Trophoblast cell (in vitro differentiated cells and primary cell): ENCODE measurements at places on chromosomes 16 and 17.

GRCh38 chr16:6374821-6375220 lies 957.8 kb upstream of the RBFOX1 start:
- DNase-seq, result no peak

DNA sequence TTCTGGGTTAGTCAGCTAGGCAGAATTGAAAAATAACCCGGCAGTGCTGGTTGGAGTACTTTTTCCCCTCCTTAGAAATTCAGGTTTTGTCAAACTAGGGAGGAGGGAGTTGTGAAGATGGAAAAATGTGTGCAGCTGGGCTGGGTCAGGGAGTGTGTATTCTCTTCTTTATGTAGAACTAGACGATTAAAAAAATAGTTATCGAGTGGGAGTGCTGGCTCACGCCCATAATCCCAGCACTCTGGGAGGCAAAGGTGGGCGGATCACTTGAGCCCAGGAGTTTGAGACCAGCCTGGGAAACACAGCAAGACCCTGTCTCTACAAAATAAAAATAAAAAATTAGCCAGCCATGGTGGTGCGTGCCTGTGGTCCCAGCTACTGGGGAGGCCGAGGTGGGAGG lies 106.4 kb downstream of the GNAO1 start:
- DNase-seq, result no peak

DNA sequence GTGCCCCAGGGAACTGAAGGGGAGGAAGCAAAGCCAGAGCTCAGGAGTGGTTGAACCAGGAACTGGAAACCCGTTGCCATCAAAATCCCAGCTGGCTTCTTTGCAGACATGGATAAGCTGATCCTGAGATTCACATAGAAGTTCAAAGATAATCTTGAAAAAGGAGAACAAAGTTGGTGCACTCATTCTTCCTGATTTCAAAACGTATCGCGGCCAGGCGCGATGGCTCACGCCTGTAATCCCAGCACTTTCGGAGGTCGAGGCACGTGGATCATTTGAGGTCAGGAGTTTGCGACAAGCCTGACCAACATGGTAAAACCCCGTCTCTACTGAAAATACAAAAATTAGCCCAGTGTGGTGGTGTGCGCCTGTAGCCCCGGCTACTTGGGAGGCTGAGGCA lies 7.1 kb downstream of the RAP1GAP2 start:
- no peak for DNase-seq

DNA sequence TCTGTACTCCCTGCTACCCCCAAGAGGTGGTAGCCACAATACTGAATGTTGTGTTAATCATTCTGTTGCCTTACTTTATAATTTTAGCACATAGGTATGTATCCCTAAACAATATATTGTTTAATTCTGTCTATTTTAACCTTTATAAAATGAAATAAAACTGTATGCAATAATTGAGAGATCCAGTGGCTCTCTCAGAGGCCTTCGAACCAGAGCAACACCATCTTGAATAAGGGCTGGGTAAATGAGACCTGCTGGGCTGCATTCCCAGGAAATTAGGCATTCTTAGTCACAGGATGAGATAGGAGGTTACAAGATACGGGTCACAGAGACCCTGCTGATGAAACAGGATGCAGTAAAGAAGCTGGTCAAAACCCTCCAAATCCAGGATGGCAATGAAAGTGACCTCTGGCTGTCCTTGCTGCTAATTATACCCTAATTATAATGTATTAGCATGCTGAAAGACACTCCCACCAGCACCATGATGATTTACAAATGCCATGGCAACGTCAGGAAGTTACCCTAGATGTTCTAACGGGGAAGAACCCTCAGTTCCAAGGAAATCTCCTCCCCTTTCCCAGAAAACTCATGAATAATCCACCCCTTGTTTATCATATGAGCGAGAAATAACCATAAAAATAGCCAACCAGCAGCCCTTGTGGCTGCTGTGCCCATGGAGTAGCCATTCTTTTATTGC lies 2.0 kb upstream of the CANT1 start:
- DNase-seq, result peak; percentile 93

GRCh38 chr17:28514561-28515002 lies 8.4 kb downstream of the FOXN1 start:
- no peak for DNase-seq

DNA sequence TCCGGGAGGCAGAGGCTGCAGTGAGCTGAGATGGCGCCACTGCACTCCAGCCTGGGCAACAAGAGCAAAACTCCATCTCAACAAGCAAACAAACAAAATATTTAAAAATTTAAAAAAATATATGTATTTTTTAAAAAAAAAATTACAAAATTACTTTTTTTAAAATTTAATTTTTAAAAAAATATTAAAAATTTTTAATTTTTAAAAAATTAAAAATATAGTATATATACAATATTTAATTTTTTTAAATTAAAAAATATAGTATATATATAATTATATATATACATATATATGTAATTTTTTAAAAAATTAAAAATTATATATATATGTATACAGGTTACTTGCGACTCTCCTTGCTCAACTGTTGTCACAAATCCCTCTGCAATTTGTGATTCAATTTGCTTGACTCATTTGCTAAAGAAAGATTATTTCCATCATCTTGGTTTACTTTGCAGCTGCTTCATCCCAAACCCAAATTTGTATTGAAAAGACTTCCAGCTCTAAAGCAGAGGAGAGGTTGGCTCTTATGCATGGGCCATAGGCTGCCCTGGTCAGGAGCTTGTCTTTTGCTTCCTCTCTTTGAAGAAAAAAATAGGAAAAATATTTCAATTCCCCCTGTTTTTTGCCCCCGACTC lies 247.4 kb upstream of the IRX3 start:
- DNase-seq, result no peak

DNA sequence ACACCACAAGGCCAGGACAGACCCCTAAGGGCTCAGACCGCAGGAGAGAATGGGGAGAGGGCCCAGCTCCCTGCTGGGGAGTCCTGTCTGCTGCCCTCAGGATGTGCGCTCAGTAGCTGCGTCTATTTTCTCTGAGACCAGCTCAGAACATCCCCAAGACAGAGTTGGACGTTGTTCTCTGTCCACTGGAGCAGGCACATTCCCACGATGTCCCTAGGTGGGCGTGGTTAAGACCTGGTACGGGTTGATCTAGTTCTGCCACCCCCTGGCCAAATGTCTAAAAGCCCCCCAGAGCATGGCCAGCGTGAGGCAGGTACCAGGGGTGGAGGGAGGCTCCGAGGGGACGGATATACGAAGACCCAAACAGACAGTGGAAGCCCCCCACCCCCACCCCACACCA lies 842 bp upstream of the CALB2 start:
- DNase-seq, result peak; percentile 27

- DNase-seq, result peak; percentile 91
These were observed 3.8 kb upstream of the HAP1 start for GRCh38 chr17:41738077-41738800.

- DNase-seq, result no peak
These were observed 59.2 kb upstream of the GOT2 start for GRCh38 chr16:58793366-58793765.
